ENCODE measurements at places on chromosomes 7 and 10.
A peak's percentile ranks its signal among the peaks of the same experiment; 100 is the strongest.

DNA sequence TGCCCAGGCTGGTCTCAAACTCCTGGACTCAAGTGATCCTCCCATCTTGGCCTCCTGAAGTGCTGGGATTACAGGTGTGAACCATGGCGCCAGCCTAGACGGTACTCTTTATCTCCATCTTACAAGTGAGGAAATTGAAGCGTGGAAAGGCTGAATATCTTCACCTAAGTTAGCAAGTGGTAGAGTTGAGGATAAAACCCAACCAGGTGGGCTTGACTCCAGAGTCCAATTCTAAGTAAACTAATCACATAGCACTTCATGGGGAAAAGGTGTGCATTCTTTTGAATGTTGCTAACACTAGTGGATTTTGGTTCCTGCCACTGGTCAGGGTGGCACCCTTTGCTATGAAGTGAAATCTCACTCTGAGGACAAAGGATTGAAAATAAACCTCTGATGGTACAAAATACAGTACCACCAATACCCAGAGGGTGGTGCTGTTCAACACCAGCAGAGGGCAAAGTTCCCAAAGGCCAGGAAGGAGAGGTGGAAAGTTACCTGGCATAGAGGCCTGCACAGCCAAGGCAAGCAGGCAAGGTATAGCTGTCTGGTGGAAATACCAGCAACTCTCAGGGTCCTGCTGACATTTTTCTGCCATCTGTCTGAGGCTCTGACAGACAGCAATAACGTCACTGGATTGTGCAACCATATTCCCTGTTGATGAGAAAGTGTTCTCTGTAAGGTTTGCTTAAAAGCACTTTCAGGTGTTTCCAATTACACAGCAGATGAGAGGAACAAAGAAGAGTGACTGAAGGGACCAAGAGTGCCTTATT lies 17.6 kb downstream of the ZDHHC16 start:
- DNase-seq: peak; percentile 13

GRCh38 chr10:28721318-28721951 lies 44.1 kb downstream of the BAMBI start:
- DNase-seq: no peak

- peak; percentile 14 for DNase-seq
Measured at GRCh38 chr7:75727881-75728593, 10.7 kb downstream of the HIP1 start.

DNA sequence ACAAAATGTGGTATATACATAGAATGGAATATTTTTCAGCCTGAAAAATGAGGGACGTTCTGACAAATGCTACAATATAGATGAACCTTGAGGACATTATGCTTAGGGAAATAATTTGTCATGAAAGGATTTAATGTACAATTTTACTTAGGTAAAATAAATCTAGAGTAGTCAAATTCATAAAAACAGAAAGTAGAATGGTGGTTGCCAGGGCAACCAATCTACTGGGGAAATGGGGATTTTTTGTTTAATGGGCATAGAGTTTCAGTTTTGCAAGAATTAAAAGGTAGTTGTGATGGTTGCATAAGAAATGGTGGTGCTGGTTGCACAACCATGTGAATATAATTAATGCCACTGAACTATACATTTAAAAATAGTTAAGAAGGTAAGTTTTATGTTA lies 296.0 kb upstream of the SP4 start:
- DNase-seq: no peak

Data from effector CD4-positive, alpha-beta T cell (primary cell).